Naive thymus-derived CD4-positive, alpha-beta T cell (primary cell): ENCODE measurements at places on chromosomes 3 and 15. TPM values are rescaled to one million over a fixed set of nuclear protein-coding genes. Genes with fewer than 3 reads are reported as not detected.

The SHF gene
- total RNA-seq = 4.4 TPM

The TCTA gene
- total RNA-seq = 34.5 TPM

DNA sequence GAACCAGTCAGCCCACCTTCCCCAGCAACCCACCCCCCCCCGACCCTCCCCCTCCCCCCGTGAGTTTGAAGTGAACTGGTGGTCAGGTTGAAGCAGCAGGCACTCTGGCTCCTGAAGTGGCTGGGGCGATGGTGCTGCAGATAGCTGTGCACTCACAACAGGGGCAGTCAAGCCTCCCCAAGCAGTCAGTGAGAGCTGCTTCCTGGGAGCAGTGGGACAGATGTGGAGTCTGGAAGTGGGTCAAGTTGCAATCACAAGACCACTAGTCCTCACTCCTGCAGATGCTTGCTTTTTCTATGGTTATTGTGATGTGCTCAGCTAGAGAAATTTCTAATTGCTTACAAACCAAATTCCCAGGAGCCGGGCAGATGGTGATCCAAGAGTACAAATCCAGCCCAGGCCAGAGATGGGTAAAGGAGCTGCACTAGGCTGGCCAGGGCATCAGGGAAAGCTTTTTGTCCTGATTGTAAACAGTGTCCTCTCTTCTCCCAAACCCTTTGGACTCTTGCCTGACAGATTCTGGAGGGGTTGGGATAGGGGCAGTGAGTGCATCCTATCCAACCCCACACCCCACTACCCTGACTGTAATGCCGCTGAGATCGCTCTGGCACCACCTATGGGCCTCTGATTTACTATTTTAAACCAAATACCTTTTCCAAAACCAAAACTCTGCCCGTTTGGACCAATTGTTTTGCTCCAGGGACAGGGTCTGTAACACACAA is 9.8 kb upstream of the CLPX start:
- no peak for DNase-seq
- no peaks in the 10 kb centered on the region for H3K4me1 ChIP-seq
- no peak overlapping the region for H3K27ac ChIP-seq
- H3K4me3 ChIP-seq = no peak overlapping the region

- H3K36me3 ChIP-seq = no peaks in the 10 kb centered on the region
- no peaks in the 10 kb centered on the region for H3K4me1 ChIP-seq
- no peak overlapping the region for H3K4me3 ChIP-seq
- H3K27ac ChIP-seq = no peak overlapping the region
- no peaks in the 10 kb centered on the region for H3K27me3 ChIP-seq
- DNase-seq = no peak
These were observed 368.7 kb upstream of the ARHGEF26 start for GRCh38 chr3:153752405-153753027.

DNA sequence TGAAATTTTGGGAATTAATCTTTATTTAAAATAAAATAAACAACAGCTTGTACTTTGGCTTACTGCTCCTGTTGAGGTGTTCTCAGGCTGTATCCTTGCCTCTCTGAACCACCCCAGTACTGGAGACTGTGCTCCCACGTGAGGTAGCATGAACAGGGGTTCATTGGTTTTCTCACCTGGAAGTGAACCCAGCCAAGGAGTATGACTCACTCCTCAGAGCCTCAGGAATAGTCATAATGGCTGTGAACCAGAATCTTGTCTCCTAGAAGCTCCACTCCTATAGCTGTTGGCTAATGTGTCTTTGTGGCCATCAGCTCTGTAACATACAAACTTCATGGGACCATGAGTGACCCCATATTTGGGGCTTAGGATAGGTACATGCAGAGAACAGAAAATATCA is 122.5 kb upstream of the ST8SIA2 start:
- H3K4me1 ChIP-seq = no peaks in the 10 kb centered on the region
- H3K4me3 ChIP-seq = no peak overlapping the region
- H3K27me3 ChIP-seq = no peaks in the 10 kb centered on the region

DNA sequence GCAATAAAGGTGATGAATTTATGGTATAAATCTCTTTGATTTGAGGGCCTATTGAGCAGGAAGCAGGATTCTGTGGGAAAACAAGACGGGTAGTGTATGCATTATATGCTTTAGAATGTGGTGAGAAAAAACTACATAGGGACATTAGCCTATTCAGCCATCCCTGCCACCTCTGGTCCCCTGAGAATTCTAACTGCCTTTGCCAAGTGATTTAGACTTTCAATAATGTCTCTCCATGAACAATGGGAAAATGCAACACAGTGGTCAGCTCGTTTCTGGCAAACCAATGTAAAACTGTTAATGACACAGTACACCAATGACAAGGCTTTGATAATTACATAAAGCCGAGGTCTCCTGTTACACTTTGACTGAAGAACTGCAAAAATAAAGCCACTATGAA is 314.7 kb upstream of the CNTN4 start:
- no peaks in the 10 kb centered on the region for H3K27me3 ChIP-seq
- no peak overlapping the region for H3K27ac ChIP-seq
- no peaks in the 10 kb centered on the region for H3K36me3 ChIP-seq
- no peak for DNase-seq
- H3K4me3 ChIP-seq = no peak overlapping the region

GRCh38 chr3:119695480-119695879 is 7.3 kb upstream of the CFAP91 start:
- no peaks in the 10 kb centered on the region for H3K4me1 ChIP-seq
- no peaks in the 10 kb centered on the region for H3K36me3 ChIP-seq
- no peak for DNase-seq
- no peaks in the 10 kb centered on the region for H3K27me3 ChIP-seq
- H3K27ac ChIP-seq = no peak overlapping the region
- no peak overlapping the region for H3K4me3 ChIP-seq

DNA sequence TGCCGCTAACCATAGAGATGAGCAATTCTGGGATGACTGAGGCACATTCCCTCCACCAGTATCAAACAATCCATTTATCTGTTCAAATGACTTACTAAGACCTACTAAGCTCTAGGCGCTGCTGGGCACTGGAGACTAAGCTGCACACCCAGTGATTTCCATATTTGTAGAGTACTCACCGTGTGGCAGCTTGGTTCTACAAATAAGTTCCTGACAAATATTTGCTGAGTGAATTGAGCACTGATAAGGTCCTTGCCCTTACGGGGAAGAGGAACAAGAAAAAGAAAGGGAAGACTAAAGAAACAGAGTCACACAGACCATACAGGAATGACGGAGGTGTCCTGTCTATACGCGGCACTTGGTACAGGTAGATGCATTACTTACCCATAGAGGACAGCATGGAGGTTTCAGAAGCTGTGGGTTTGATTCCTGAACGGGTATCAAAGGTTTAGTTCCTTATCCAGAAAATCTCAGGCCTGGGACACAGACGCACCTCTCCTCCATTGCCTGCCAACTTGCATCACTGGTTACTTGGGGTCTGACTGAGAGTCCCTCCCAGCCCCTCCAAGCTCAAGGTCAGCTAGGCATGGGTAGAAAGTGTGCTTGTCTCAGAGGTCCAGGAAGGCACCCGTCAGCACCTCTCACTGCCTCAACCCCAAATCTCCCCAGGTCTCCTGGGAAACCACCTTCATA is 298.6 kb upstream of the LYSMD4 start:
- no peak for DNase-seq
- no peaks in the 10 kb centered on the region for H3K36me3 ChIP-seq
- H3K27ac ChIP-seq = no peak overlapping the region
- no peaks in the 10 kb centered on the region for H3K27me3 ChIP-seq
- H3K4me3 ChIP-seq = no peak overlapping the region
- no peaks in the 10 kb centered on the region for H3K4me1 ChIP-seq

GRCh38 chr15:48176112-48176511 is 2.0 kb downstream of the MYEF2 start:
- no peaks in the 10 kb centered on the region for H3K36me3 ChIP-seq
- H3K27ac ChIP-seq = no peak overlapping the region
- H3K4me1 ChIP-seq = no peaks in the 10 kb centered on the region
- H3K27me3 ChIP-seq = no peaks in the 10 kb centered on the region
